WTC11 (cell line): ENCODE measurements at places on chromosomes 1 and 21. TPM values are rescaled to one million over a fixed set of nuclear protein-coding genes. Genes with fewer than 3 reads are reported as not detected.
A peak's percentile ranks its signal among the peaks of the same experiment; 100 is the strongest.

DNA sequence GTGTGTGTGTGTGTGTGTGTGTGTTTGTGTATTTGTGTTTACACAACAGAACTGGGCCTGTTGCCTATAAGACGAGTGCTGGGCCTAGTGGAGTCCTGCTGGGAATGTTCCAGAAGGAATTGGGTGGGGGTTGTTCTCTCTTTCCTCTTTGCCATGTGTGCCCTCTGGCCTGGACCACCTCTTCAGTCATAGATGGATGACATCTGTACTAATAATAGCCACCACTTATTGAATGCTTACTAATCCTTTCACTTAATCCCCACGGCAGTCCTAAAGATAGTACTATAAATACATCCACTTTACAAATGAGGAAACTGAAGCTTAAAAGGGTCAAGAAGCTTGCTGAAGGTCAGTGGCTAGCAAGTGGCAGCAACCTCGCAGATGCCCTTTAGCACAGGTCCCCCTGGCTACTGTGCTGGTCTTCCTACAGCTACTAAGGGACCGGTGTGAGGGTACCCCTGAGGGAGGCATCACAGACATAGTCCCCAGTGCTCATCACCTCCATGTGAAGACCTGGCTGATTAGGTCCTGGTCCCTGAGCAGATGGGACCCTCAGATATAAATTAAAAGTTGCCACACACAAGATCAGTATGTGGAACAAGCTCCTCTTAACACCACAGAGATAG is 55.2 kb upstream of the KIF1B start:
- no peaks in the 10 kb centered on the region for H3K4me1 ChIP-seq
- H3K27me3 ChIP-seq, result no peaks in the 10 kb centered on the region
- peaks cover 20% of the 10 kb centered on the region for H3K36me3 ChIP-seq
- H3K4me3 ChIP-seq, result no peak overlapping the region
- H3K27ac ChIP-seq, result no peak overlapping the region; the same call in 1 of the 2 replicates
- DNase-seq, result no peak

- peaks cover 14% of the 10 kb centered on the region for H3K27me3 ChIP-seq
- DNase-seq, result no peak
- peaks cover 13% of the 10 kb centered on the region for H3K36me3 ChIP-seq
- H3K4me1 ChIP-seq, result peaks cover 30% of the 10 kb centered on the region
- H3K27ac ChIP-seq, result no peak overlapping the region
These were observed 30.1 kb downstream of the OLFML3 start for GRCh38 chr1:114009393-114009792.

DNA sequence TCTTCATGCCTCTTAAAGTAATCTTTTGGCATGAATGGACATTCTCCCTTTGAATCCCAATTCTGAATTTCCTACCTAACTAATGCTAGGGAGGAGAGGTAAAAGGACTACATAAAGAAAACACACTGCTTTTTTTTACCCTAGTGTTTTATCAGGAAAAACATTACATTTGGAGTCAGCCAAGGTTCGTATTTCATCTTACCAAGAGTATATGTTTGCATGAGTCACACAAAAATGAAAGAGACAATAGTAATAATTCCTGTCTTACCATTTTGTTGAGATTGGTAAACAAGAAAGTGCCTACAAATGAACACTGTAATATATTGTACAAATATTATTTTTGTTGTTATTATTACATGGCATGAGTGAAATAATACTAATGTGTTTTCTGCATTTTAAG is 112.9 kb upstream of the WARS2 start:
- no peak overlapping the region for H3K4me3 ChIP-seq
- peaks cover 2% of the 10 kb centered on the region for H3K36me3 ChIP-seq
- H3K27ac ChIP-seq, result no peak overlapping the region

The C1orf21 gene
- 20.1 to 28.5 TPM (median 22.9 TPM) in 3 replicates for total RNA-seq

DNA sequence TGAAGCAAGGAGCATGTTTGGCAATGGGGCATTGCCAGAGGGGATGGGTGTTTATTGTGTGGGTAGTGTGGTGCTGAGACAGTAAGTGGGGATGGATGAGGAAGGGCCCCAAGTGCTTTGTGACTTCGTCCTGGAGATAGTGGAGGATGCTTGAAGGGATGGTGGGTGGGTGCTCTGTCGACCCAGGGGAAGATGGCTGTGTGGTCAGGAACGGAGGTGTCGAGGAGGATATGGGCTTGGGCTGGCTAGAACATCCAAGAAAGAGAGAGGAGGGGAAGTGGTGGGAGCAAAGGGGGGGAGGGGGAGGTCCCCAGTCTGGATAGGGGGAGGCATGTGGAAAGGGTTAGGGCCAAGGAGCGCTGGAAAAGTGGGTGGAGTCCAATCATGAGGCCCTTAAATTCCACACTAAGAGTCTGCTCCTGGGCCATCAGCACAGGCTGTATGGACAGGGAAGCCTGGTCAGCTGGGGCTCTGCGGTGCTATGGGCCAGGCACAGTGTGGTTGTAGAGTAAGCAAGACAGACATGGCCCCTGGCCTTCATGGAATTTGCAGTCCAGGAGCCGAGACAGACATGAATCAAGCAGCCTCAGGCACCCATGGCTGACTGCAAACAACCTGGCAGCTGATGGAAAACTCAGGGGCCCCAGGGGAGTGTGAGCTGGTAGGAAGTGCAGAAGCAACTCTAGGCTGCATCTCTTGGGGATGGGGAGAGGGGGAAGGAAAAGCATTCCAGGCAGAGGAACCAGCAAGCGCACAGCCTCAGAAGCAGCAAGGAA is 36.3 kb downstream of the EDN2 start:
- H3K4me1 ChIP-seq, result no peaks in the 10 kb centered on the region; the same call in 1 of the 2 replicates
- DNase-seq, result no peak
- no peak overlapping the region for H3K4me3 ChIP-seq
- no peaks in the 10 kb centered on the region for H3K27me3 ChIP-seq
- H3K27ac ChIP-seq, result no peak overlapping the region

The IGSF9 gene
- 16.4 to 19.4 TPM (median 18.8 TPM) in 3 replicates for total RNA-seq

The OR2T5 gene
- not detected in 3 replicates for total RNA-seq

The FOXD2 gene
- 0.05 to 0.07 TPM (median 0.05 TPM) in 3 replicates for total RNA-seq

- H3K27ac ChIP-seq, result no peak overlapping the region
- H3K4me3 ChIP-seq, result no peak overlapping the region
- no peak for DNase-seq
- peaks cover 21% of the 10 kb centered on the region for H3K27me3 ChIP-seq
These were observed 38.9 kb upstream of the HMCN1 start for GRCh38 chr1:185695299-185695698.

The RGS16 gene
- total RNA-seq, result 9.9 to 17.8 TPM (median 10.2 TPM) in 3 replicates

DNA sequence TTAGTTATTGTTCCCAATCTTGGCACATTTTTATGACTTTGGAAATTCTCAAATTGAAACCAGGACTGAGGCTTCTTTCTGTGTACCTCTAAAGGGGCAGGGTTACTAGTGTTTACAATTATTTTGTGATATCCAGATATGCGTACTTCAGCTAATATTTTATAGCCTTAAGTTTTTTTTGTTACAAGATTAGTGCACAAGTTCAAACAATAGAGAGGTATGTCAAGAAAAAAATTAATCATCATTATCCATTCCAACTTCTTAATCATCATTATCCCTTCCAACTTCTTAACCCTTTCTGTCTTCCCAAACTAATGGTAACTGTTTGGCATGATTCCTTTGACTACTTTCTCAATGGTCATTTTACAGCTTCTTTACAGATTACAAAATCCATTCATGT is 272.9 kb upstream of the C1orf105 start:
- no peak overlapping the region for H3K4me3 ChIP-seq
- H3K27me3 ChIP-seq, result no peaks in the 10 kb centered on the region
- peaks cover 40% of the 10 kb centered on the region for H3K4me1 ChIP-seq
- DNase-seq, result no peak
- H3K36me3 ChIP-seq, result no peaks in the 10 kb centered on the region

The FCGR2B gene
- 0.09 to 0.11 TPM in 2 of 3 replicates, not detected in the other for total RNA-seq

The GBP1 gene
- total RNA-seq, result 0.20 to 0.44 TPM in 2 of 3 replicates, not detected in the other

DNA sequence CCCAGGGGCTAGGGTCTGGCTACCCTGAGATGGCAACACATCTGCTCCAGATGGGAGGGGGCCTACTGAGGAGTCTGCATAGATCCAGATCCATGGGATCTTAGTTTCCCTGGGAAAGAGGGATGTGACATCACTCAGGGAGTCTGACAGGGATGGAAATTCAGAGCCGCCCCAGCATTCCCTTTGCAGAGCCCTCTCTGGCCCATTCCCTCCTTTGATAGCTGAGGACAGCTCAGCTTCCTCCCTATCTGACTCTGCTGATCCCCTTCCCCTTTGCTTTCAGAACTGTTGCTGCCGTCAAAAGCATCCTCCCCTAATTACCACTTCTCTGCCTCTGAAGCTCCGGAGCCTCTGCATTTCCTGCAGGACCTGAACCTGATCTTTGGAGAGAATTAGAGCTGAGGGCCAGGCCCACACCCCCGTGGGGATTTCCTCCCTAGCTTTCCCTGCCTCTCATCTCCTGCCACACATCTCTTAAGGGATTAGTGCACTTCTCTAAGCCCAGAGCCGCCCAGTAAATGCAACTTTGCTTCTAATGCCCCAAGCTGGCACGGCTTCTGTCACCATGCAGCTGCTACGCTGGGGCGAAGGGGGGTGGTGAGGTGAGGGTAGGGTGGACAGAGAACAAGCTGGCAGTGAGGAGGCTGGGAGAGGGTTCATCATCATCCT is 9.5 kb upstream of the ASCL5 start:
- peaks cover 30% of the 10 kb centered on the region for H3K36me3 ChIP-seq
- no peaks in the 10 kb centered on the region; the same call in 1 of the 2 replicates for H3K27me3 ChIP-seq
- no peak overlapping the region for H3K4me3 ChIP-seq
- H3K4me1 ChIP-seq, result no peaks in the 10 kb centered on the region

DNA sequence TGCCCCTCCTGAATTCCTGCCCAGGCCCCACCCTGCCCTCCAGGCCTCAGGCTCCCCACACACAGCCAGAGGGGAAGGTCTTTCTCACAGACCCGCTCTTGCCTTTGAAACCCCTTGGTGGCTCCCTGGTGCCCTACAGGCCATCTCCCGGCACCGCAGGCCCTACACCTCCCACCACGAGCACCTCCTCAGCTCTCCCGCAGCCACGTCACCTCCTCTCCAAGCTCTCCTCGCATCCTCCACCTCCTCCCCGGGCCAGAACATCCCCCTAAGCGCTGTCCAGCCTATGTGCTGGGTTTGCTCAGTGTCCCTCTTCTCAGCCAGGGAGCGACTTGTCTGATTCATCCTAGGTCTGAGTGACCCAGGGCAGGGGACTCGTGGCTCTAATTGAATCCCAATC is 66.4 kb downstream of the DMRTB1 start:
- H3K27me3 ChIP-seq, result peaks cover 5% of the 10 kb centered on the region
- DNase-seq, result peak; percentile 42
- H3K4me3 ChIP-seq, result no peak overlapping the region

The SEC16B gene
- total RNA-seq, result 0.90 to 1.7 TPM (median 0.92 TPM) in 3 replicates

DNA sequence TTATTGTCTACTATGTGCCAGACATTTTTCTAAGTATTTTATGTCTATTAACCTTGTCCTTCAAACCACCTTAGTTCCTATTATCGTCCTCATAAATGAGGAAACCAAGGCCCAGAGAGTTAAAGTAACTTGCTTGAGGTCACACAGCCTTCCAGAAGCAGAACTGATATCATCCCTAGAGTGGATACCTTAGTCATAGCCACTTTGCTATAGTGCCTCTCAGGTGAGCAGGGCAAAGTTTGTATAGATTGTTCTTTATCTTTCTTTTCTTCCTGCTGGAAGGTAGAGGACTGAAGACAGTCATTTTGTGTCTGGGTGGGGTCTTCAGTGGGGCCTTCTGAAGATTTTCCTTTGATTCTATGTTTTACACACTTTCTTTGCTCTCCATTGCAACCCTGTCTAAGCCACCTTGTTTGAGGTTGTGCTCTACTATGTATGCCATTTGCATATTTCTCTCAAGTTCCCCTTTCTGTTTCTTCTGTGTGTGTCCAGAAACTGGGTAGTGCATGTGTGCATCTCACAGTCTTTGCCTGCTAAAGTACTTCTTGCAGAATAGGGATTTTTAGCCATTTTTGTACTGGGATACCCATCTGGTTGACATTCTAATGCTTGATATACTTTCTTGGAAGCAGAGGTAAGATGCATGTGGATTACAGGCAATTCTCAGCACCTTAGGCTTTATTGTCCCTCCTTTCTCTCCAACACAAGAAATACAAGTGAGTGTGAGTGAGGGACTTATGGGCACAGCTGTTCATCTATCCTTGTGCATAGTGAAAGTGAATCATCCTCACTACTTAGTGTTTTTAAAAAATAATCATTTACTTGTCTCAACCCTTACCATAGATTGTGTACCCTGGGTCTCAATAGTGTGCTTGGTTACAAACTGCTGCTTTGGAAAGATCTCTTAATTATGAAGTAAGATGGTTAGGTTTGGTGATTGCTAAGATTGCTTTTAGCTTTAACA is 207.6 kb upstream of the HMCN1 start:
- H3K36me3 ChIP-seq, result peaks cover 27% of the 10 kb centered on the region
- no peak overlapping the region for H3K4me3 ChIP-seq
- no peak overlapping the region for H3K27ac ChIP-seq

The DAP3 gene
- total RNA-seq, result 107 to 125 TPM (median 109 TPM) in 3 replicates

The ATAD3C gene
- total RNA-seq, result 0.60 to 0.94 TPM (median 0.61 TPM) in 3 replicates

The TUT4 gene
- 57.4 to 63.6 TPM (median 63.3 TPM) in 3 replicates for total RNA-seq

The CELA2A gene
- total RNA-seq, result 0.83 to 1.1 TPM (median 1.1 TPM) in 3 replicates

GRCh38 chr1:116386042-116386441 is 13.0 kb downstream of the ATP1A1 start:
- H3K4me1 ChIP-seq, result peaks cover 13% of the 10 kb centered on the region
- peaks cover 65% of the 10 kb centered on the region for H3K36me3 ChIP-seq
- H3K4me3 ChIP-seq, result no peak overlapping the region
- DNase-seq, result no peak
- H3K27me3 ChIP-seq, result no peaks in the 10 kb centered on the region
- H3K27ac ChIP-seq, result no peak overlapping the region

GRCh38 chr1:205502111-205502810 is 2.2 kb upstream of the CDK18 start:
- peaks cover 9% of the 10 kb centered on the region for H3K27me3 ChIP-seq
- peaks cover 50% of the 10 kb centered on the region for H3K4me1 ChIP-seq
- H3K4me3 ChIP-seq, result no peak overlapping the region
- H3K36me3 ChIP-seq, result peaks cover 4% of the 10 kb centered on the region; the same call in 1 of the 2 replicates

GRCh38 chr1:224666913-224667312 is 50.8 kb downstream of the CNIH3 start:
- peaks cover 3% of the 10 kb centered on the region; the same call in 1 of the 2 replicates for H3K36me3 ChIP-seq
- no peak for DNase-seq
- H3K4me1 ChIP-seq, result no peaks in the 10 kb centered on the region
- no peak overlapping the region for H3K4me3 ChIP-seq

DNA sequence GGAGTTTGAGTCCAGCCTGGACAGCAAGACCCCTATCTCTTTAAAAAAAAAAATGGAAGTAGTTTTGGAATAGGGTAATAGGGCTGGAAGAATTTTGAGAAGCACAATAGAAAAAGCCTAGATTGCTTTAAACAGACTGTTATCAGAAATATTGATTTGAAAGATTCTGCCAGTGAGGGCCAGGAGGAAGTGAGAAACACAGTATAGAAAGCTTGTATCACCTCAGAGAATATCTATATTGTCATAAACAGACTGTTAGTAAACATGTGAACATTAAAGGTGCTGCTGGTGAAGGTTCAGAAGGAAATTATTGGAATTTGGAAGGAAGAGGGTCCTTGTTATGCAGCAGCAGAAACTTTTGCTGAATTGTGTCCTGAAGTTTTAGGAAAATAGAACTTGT is 24.8 kb upstream of the PSEN2 start:
- H3K27me3 ChIP-seq, result peaks cover 3% of the 10 kb centered on the region
- no peak overlapping the region for H3K4me3 ChIP-seq
- DNase-seq, result no peak
- H3K36me3 ChIP-seq, result peaks cover 4% of the 10 kb centered on the region; the same call in 1 of the 2 replicates
- H3K27ac ChIP-seq, result no peak overlapping the region

The GSTM1 gene
- not detected in 3 replicates for total RNA-seq

- H3K36me3 ChIP-seq, result peaks cover 34% of the 10 kb centered on the region
- no peak overlapping the region for H3K27ac ChIP-seq
- H3K4me3 ChIP-seq, result no peak overlapping the region
- peaks cover 7% of the 10 kb centered on the region for H3K27me3 ChIP-seq
These were observed 351.4 kb downstream of the NPHP4 start for GRCh38 chr1:5640845-5641244.
